ENCODE measurements at places on chromosomes 5 and 9.

- DNase-seq, result no peak
Measured at GRCh38 chr5:84290161-84290560, 94.5 kb downstream of the EDIL3 start.

GRCh38 chr9:89204801-89205200 is 26.2 kb upstream of the SHC3 start:
- DNase-seq, result no peak

- DNase-seq, result no peak
Measured at GRCh38 chr5:37712750-37713149, 127.1 kb downstream of the GDNF start.

- DNase-seq, result no peak
Measured at GRCh38 chr9:98081477-98082219, 25.1 kb downstream of the NANS start.

GRCh38 chr9:135584934-135585333 is 23.4 kb downstream of the PAEP start:
- no peak for DNase-seq

DNA sequence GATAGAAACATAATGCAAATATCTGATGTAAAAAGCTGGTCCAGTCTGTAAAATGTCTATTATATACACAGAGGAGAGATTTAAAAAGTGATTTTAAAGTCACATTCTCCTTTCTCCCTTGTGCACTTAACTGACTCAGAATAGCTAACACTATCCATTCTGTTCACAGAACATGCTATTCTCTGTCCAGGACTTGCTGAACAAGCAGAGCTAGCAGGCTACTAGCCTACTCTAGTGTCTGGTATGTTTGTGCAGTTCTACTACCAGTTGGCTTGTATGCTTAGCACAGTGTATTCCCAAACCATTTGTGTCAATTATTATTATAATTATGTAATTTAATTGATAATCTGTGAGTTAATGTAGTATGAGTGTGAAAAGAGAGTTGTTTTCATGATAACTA is 161.7 kb upstream of the NUDT12 start:
- no peak for DNase-seq

- DNase-seq, result no peak
Measured at GRCh38 chr9:14640967-14641366, 52.3 kb downstream of the ZDHHC21 start.

GRCh38 chr9:629146-629545 is 212.4 kb upstream of the DMRT1 start:
- no peak for DNase-seq

GRCh38 chr9:86751207-86751606 is 196.1 kb downstream of the GAS1 start:
- DNase-seq, result no peak

DNA sequence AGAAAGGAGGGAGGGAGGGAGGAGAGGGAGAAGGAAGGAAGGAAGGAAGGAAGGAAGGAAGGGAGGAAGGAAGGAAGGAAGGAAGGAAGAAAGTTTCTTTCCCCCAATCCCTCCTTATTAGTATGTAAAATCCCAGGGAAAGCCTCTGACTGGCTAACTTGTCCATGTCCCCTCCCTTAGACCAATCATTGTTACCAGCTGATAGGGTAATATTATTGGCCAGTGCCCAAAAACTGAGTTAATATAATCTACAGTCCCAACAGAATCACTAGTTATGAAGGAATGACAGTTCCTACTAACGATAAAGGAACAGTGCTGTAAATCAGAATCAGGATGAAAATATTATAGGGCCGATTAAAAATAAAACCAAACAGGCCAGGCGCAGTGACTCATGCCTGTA is 53.6 kb upstream of the CCNG1 start:
- no peak for DNase-seq

DNA sequence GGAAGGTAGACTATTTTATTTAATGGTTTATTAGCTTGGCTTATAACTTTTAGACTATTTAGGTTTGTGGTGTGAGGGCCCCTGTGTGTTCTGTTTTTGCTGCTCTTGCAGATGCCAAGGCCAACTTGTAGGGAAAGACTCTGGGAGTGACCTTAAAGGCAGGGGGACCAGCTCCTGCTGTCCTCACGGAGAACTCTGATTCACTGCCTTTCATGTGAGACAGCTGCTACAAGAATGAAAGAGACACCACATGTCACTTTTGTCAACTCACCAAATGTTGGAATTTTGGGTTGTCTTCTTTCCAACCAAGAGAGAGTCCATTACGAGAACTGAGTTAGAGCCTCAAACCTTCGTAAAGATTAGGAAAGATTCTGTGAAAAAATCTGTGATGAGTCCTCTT is 258.3 kb upstream of the ADAMTSL1 start:
- no peak for DNase-seq

GRCh38 chr5:126003309-126003708 is 419.9 kb upstream of the GRAMD2B start:
- DNase-seq, result no peak

- no peak for DNase-seq
Measured at GRCh38 chr5:144395704-144396103, 225.0 kb downstream of the KCTD16 start.

GRCh38 chr5:124634228-124634739 is 112.2 kb downstream of the ZNF608 start:
- DNase-seq, result no peak

GRCh38 chr5:133928587-133929393 is 39.6 kb downstream of the C5orf15 start:
- DNase-seq, result no peak

DNA sequence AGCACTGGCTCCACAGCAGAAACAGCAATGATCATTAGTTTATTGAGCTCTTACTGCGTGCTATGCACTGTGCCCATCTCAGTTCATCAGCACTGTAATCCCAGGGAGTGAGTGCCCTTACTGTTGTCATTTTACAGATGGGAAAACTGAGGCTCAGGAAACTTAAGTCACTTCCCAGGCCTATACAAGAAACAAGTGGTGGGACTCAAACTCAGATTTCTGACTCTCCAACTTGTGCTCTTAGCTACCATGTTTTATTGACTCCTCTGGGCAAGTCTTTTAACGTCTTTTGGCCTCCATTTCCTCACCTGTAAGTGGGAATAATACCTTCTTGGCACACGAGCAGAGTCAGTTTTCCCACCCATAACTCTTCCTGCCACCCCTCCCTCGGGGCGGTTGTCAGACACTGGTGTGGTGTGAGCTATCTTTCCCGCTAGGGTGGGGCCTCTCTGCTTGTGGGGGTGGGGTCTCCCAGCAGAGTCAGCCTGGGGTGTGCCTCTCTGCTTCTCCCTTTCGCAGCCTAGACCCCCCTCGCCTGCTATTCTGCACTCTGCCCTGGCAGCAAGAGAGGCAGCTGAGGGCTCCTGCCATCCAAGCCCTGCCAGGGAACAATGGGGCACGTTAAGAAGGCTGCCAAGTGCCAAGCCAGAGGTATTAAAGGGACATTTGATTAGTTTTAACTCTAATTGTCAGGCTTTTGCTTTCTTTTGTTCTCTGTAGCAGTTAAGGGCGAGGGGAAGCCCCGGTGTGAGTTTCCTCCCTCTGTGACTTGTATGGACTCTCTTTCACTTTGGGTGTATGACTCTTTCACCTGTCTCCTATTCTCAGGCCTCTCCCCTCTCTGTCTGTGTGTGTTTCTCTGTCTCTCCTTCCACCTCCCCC is 12.1 kb downstream of the GALNT10 start:
- peak; percentile 3 for DNase-seq

- no peak for DNase-seq
Measured at GRCh38 chr5:157857816-157858526, 974 bp downstream of the CLINT1 start.

- no peak for DNase-seq
Measured at GRCh38 chr9:108016446-108016845, 526.9 kb upstream of the KLF4 start.

- DNase-seq, result no peak
Measured at GRCh38 chr9:88258024-88258423, 119.7 kb upstream of the SPATA31C2 start.

- DNase-seq, result no peak
Measured at GRCh38 chr9:120308495-120308894, 271.5 kb downstream of the CDK5RAP2 start.

- no peak for DNase-seq
Measured at GRCh38 chr5:116365006-116365496, 209.6 kb downstream of the SEMA6A start.

DNA sequence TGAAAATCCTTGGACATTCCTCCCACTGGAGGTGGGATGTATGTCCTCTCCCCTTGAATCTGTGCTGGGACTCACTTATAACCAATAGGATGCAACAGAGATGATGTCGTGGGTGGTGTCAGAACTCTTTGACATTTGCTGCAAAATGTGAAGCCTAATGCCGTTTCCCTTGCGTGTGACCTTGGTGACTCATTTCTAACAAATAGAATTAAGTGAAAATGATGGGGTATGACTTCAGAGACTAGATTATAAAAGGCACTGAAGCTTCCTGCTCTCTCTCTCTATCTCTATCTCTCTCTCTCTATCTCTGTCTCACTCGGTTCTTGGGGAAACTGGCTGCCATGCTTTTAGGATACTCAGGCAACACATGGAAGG is 126.1 kb upstream of the STC2 start:
- DNase-seq, result no peak

- no peak for DNase-seq
Measured at GRCh38 chr5:59543821-59544442, 349.6 kb downstream of the PDE4D start.

DNA sequence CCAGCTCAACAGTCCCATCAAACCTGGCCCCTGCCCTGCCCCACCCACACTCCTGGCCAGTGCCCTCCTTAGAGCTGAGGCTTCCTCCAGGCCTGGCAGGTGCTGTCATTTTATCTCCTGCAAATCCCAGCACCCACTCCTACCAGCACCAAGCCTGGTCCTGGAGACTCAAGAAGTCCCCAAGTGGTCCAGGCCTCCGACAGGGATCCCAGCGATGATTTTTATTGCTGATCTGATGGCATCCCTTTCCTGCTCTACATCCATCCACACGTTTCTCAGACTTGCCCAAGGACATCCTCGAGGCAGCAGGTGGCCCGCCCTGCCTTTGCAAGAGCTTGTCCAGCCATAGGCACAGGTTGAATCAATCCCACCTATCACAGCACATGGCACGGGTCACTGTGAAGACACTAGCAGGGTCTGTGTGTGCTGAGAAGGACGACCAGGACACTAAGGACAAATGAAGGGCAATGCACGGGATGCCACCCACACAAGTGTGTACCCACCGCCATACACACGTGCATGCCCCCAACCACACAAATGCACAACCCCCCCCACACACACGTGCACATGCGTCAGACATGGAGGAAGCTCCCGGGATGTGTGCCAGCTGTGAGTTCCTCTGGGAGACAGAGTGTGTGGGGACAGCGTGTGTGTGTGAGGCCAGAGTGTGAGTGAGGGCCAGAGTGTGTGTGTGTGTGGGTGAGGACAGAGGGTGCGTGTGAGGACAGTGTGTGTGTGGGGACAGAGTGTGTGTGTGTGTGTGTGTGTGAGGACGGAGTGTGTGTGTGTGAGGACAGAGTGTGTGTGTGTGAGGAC is 62.4 kb upstream of the UBAC1 start:
- DNase-seq, result no peak

Data from activated CD4-positive, CD25-positive, alpha-beta regulatory T cell (primary cell).